ENCODE measurements at places on chromosomes 4 and X. TPM values are rescaled to one million over a fixed set of nuclear protein-coding genes. Genes with fewer than 3 reads are reported as not detected.

GRCh38 chr4:8507624-8508023, 67.0 kb downstream of the TRMT44 start:
- DNase-seq, result no peak

DNA sequence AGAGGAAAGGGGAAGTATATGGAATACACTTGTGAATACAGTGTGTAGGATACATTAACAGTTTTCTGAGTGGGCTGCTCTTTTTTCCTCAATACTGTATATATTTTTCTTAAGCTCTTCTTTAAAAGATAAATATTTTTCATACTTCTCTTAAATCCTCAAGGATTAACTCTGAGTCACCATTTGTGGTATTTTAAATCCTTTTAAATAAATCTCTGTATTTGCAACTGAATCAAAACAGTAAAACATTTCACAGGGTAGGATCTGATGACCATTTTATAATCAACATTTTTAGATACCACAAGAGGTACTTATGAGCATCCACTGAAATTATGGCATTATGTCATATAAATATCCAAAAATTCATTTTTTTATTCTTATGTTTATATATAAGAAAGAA, 87.6 kb downstream of the GAB1 start:
- peak; percentile 40 for DNase-seq

DNA sequence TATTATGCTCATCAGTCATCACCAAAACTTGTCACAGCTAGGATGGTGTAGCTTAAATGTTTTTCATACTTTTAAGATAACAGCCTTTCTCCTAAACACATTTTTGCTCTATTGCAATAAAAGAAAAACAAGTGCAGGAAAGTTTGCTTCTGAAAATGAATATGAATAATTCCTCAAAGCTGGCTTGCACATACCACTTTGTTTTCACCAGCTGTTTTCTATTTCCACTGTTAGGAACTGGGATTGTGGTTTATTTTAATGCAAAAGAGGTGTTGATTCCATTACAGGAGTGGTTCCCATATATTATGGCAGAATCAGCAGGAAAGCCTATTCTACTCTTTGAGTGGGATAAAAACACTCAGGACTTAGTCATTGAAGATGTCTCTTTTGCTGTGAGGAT, 145.9 kb downstream of the PPA2 start:
- no peak for DNase-seq

DNA sequence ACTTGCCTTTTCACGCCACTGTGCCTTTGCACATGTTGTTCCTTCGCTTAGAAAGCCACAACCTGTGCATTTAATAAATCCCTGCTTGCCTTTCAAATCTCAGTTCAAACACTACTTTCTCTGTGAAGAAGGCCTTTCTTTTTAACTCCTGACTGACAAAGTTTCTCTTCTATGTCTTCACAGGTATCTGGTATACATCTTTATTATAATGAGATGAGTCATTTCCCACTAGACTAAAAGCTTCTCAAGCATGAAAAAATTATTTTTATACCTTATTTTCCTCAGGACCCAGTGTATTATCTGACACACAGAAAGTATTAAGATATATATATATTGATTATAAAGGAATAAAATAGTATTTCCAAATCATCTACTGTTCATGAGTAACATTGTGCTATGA, 189.9 kb downstream of the TBCK start:
- DNase-seq, result no peak

Gene RTL5
- 0.12 TPM for total RNA-seq

DNA sequence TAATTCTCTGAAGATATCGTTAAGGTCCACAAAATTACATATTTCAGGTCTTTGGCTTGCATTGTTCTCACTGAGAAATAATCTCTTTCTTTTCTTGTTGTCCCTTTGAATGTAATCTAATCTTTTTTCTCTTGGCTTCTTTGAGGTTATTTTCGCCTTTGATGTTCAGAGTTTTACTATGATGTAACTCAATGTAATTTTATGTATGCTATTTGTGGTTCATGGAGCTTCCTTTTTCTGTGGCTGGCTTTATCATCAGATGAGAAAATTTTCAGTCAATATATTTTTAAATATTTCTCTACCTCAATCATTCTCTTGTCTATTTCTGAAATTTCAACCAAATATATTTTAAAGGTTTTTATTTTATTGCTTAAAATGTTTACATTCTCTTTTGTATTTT, 672.2 kb downstream of the TRAM1L1 start:
- DNase-seq, result no peak

Gene VEGFC
- 54.5 TPM for total RNA-seq

GRCh38 chrX:28177202-28177601, 196.0 kb upstream of the DCAF8L1 start:
- no peak for DNase-seq

- DNase-seq, result no peak
Measured at GRCh38 chr4:89619206-89619962, 217.6 kb downstream of the SNCA start.

Gene SPANXN1
- total RNA-seq, result not detected

Gene GAGE13
- not detected for total RNA-seq

GRCh38 chrX:155666741-155667140, 54.0 kb upstream of the TMLHE start:
- DNase-seq, result no peak

- DNase-seq, result peak; percentile 31
Measured at GRCh38 chrX:3295731-3296130, 50.7 kb downstream of the MXRA5 start.

DNA sequence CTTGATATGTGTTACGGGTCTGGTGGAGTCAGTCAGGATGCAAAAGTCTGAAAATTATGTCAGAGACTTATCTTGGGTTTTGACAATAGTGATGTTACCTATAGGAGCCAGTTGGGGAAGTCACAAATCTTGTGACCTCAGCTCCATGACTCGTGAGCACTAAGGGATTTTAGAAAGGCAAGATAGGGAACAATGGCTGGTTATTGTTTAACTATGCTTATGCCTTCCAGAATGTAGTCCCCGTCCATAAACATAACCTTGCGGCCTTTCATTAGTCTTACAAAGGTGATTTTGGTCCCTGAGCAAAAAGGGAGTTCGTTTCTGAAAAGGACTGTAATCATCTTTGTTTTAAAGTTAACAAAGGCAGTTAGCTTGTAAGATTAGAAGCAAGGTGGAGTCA, 23.9 kb upstream of the GATB start:
- DNase-seq, result no peak

DNA sequence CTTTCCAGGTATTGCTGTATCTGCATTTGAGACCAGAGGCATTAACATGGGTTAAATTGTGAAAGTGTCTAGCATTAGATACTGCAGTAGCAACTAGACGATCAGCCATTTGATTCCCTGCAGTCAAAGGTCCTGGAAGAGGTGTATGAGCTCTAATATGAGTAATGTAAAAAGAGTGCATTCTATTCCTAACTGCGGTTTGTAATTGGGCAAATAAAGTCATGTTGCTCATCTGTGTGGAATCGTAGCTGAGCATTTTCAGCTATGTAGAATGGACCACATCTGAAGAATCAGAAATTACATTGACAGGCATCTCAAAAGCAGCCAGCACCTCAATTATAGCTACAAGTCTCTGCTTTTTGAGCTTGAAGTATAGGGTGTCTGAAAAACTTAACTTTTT, 157.6 kb downstream of the ZNF518B start:
- DNase-seq, result peak; percentile 89

- no peak for DNase-seq
Measured at GRCh38 chrX:139078761-139079280, 367.3 kb upstream of the FGF13 start.

- no peak for DNase-seq
Measured at GRCh38 chrX:129721414-129721813, 17.4 kb upstream of the XPNPEP2 start.
